ENCODE measurements at places on chromosomes 13 and 19.
A peak's percentile ranks its signal among the peaks of the same experiment; 100 is the strongest.

DNA sequence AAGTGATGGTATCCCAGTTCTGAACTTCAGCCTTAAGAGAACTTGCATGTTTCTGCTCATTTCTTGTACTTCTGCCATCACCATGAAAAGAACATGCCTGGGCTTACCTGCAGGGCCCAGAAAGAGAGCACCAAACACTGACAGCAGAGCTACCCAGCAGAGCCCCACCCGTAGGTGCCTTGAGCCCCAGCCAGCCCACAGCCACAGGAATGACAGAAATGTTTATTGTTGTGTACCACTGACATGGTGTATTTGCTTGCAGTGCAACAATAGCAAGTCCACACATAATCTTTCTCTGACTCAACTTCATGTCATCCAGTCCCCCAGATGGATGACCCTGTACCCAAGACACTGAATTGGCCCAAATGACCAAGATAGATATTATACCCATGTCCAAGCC, 195.2 kb downstream of the TSHZ3 start:
- DNase-seq = no peak

DNA sequence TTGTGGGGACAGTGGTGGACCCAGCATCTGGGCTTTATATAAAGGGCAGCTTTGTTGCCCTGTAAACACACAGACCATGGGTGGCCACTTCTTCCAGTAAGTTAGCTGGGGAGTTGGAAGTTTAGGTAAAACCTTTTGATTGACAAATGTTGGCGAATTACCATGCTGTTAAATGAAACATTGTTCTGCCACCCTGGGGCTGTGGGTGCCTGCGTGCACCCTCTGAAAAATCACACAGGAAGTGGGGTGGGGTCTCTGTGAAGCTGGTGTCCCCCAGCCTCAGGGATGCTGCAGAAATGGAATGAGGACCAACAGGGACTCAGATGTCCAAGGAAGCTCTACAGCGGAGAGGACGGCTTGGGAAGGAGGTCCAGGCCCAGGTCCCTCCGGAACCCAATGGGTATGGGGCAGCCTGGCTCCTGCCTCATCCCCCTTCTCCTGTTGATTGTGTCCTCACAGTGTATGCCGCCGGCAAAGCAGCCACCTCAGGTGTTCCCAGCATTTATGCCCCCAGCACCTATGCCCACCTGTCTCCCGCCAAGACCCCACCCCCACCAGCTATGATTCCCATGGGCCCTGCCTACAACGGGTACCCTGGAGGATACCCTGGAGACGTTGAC, 2.8 kb upstream of the USF2 start:
- no peak for DNase-seq

- no peak for DNase-seq
Observed at GRCh38 chr13:47237571-47237970, 340.7 kb upstream of the HTR2A start.

DNA sequence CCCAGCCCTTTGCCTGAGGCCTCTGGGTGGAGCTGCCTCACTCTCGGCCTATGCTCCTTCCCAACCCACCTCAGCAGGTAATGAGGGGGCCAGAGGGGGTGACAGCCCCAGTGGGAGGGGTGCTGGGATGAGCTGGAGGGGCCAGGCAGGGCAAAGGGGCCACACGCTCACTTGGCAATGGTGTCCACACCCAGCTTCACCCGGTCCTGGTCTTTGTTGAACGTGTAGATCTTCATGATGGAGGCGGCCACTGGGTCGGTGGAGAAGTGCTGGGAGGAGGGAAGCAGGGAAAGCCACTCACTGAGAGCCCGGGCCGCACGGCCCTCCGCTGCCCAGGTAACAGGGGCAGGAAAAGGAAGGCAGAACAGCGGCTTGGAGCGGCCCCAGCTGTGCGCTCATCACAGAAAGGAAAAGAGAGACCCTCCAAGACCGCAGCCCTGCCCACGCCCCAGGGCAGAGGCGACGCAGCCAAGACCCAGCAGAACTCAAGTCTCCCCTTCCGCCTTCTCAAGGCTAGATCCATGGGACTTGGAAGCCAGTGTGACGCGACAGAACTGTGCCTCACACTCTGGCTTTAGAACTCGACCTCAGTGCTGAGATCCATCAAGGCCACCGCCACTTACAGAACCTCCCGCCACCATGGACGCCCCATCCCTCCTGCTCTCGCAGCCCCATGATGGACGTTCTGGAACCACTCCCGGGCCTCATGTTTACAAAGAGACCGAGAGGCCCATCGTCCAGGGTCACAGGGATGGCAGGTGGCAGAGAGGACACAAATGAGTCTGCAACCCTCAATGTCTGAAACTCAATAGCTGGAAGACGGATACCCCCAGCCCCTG, 9.2 kb downstream of the UBXN6 start:
- DNase-seq = no peak

- DNase-seq = no peak
Observed at GRCh38 chr13:32838945-32839344, 177.3 kb upstream of the KL start.

DNA sequence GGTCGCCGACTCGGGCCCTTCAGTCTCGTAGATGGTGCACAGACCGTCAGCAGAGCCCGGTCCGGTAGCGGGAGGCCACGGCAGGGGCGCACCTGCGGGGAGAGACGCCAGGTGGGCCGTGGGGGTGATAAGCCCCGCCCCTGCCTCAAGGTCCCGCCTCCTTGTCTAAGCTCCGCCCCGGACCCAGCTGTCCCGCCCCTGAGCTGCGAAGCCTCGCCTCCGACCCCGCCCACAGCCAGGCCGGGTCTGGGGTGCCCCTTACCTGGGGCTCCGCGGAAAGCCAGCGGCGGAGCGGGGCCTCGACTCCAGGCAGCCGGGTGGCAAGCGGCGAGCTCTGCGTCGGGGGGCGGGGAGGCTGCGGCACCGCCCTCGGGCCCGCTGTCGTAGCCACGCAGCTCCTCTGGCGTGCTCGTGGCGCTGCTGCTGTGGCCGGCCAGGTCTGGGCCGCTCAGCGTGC, 4.7 kb downstream of the PRR36 start:
- DNase-seq = no peak

- no peak for DNase-seq
Observed at GRCh38 chr13:88051746-88052482, 380.7 kb downstream of the SLITRK5 start.

GRCh38 chr19:35154525-35155406, at the start of gene FXYD5:
Gene FXYD5, plus strand, starts transcription at chr19:35154735. Its CDS starts 816 bp downstream, at chr19:35155551.
- DNase-seq = peak; percentile 35
